ENCODE measurements at places on chromosomes 1 and 21. TPM values are rescaled to one million over a fixed set of nuclear protein-coding genes. Genes with fewer than 3 reads are reported as not detected.

DEPDC1 gene
- 0.68 TPM for total RNA-seq

OR2L3 gene
- total RNA-seq = not detected

ADSS2 gene
- total RNA-seq = 68.4 TPM

PADI2 gene
- 0.14 TPM for total RNA-seq

FCER1A gene
- total RNA-seq = not detected

Measured in nasal cavity respiratory epithelium epithelial cell of viscerocranial mucosa (primary cell).